ENCODE measurements at places on chromosomes 11 and 22. TPM values are rescaled to one million over a fixed set of nuclear protein-coding genes. Genes with fewer than 3 reads are reported as not detected.

Gene LDHAL6A
- 0.15 TPM for total RNA-seq

Gene UBQLN3
- 0.15 TPM for total RNA-seq

Gene LRRC74B
- not detected for total RNA-seq

- no peak for DNase-seq
Measured at GRCh38 chr11:88886796-88887195, 179.0 kb downstream of the GRM5 start.

- DNase-seq = no peak
Measured at GRCh38 chr11:59931688-59932087, 6.5 kb upstream of the OOSP1 start.

GRCh38 chr11:24199461-24199860 is 297.4 kb upstream of the LUZP2 start:
- DNase-seq = no peak

GRCh38 chr11:7889985-7890384 is 41.1 kb downstream of the OR10A6 start:
- no peak for DNase-seq

DNA sequence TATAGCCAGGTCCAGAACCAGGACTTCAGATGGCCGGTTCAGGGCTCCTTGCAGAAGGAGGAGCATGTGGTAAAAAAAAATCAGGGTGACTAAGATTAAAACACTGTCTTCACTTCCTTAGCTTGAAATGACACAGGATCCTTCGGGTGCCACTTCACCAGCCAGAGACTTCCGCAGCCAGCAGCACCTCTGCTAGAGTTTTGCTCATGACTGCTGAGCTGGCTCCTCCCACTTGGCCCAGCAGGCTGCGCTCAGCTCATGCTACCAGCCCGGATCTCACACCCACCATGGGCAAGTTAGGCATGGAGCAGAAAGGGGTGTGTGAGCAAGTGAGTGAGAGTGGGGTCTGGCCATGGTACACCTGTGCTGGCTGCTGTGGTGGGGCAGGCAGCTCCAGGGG is 6.6 kb upstream of the MS4A18 start:
- no peak for DNase-seq

GRCh38 chr11:38392176-38392575 is 1794.1 kb upstream of the RAG2 start:
- DNase-seq = no peak

GRCh38 chr11:8034106-8034585 is 46.9 kb upstream of the TUB start:
- DNase-seq = no peak

All from natural killer cell (primary cell).